T-cell (primary cell): ENCODE measurements at places on chromosomes 7 and 10. TPM values are rescaled to one million over a fixed set of nuclear protein-coding genes. Genes with fewer than 3 reads are reported as not detected.

GATA3 gene
- total RNA-seq, result 59.9 TPM

PAPOLB gene
- total RNA-seq, result not detected

FAM24B gene
- 12.9 TPM for total RNA-seq

HERC4 gene
- 70.3 TPM for total RNA-seq

SPDYE18 gene
- total RNA-seq, result 2.4 TPM

FAM20C gene
- 0.18 TPM for total RNA-seq

FRMPD2 gene
- total RNA-seq, result not detected

VAX1 gene
- not detected for total RNA-seq

LGI1 gene
- not detected for total RNA-seq

DENND2A gene
- total RNA-seq, result not detected

C10orf53 gene
- total RNA-seq, result not detected

PVRIG gene
- 46.9 TPM for total RNA-seq

CFTR gene
- total RNA-seq, result 0.53 TPM

FANK1 gene
- 3.3 TPM for total RNA-seq

IGFBP3 gene
- total RNA-seq, result 4.9 TPM

HOXA4 gene
- total RNA-seq, result not detected

DPP6 gene
- total RNA-seq, result not detected

ANKRD1 gene
- total RNA-seq, result not detected
